ENCODE measurements at places on chromosomes 2 and 18.

- DNase-seq = no peak
Measured at GRCh38 chr18:6286585-6286984, 128.1 kb downstream of the L3MBTL4 start.

DNA sequence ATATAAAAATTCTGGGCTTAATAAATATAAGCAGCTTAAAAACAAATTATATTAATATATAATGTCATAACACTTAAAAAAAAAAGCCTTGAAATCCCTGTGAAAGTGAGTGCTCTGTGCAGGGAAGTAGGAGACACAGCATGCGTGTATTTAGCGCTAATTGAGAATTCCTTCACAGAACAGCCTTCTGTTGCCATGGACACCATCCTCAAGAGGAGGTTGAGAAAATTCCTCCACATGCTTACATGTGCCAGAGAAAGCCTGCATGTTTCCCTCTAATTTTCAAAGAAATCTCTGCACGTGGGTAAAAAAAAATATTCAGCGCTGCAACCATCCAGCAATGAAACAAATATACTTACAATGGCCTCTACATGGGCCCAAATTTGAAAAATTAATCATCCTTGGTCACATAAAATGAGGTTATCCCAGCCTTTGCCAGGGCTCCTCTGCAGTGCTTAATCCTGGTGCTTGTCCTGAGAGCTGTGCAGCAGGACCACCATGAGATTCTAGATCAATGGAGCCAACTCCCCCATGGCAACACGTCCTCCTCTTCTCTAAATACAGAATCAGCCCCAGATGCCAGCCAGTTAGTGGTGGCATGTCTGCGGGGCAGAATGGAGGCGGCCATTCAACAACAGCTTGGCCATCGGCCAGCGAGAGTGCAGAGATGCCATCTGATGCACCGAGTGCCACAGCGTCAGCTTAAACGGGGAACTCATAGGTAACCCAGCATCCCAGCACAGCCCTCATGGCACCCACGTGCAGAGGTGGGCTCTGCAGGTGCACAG, 228.0 kb downstream of the MYT1L start:
- no peak for DNase-seq

- DNase-seq = no peak
Measured at GRCh38 chr2:2960441-2961133, 417.0 kb downstream of the EIPR1 start.

GRCh38 chr2:74762789-74763188, 71.1 kb upstream of the HK2 start:
- no peak for DNase-seq

DNA sequence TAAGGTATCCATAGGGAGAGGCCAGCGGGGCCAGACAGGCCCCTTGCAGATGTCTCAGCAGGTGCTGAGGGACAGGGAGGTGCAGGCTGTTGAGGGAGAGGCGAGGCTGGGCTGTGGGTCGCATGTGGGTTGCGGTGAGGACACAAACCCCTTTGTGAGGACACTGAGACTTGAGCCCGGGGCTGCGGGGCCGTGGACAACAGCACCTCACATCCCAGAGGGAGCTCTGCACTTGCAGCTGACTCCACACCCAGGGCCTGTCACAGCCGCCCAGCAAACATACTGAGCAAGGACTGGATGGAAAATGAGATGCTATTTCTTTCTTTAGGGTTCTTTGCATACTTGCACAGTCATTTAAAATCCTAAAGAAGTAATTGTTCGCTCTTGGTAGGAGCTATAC, 95.3 kb upstream of the NFATC1 start:
- DNase-seq = no peak

DNA sequence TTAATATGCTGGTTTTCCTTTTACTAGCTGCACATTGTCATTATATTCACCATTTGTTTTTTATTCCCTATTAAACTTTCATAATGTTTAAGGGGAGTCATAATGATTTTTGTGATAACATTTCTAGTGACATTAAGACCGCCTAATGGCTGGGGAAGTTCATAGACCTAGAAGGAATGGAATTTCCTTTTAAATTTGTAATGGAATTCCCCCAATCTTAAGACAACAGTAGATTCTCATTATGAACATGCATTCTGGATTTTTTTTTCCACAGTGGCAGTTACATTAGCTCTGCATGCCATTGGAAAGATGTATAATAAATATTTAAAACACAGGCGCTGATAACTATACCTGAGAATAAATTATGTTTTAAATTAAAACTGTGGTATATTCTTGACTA, 8.4 kb downstream of the YPEL5 start:
- DNase-seq = no peak

DNA sequence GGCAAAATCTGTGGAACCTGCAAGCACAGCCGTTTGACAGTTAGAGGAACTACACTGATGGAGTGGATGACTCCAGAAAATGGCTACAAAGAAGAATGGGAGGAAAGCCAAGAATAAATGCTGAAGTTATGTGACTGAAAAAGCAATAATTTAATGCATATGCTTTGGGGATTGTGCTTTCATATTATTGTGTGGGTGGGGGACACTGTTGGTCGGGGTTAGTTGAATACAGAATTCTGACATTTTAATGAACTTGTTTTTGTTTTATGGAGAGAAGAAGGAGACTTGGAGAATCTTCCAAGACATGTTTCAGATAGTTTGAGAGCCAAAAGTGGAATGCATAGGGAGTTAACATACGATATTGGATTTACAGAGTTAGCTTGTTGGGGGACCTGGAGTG, 68.5 kb downstream of the NRP2 start:
- no peak for DNase-seq
